DMS79 treated with DMSO at 0.1 percent for 48 hours (cell line): ENCODE measurements at places on chromosomes 7 and 10.

GRCh38 chr10:7525314-7526016 lies 114.6 kb upstream of the SFMBT2 start:
- peak; percentile 2 for DNase-seq

- DNase-seq: no peak
These were observed 62.5 kb upstream of the INSIG1 start for GRCh38 chr7:155234950-155235789.

DNA sequence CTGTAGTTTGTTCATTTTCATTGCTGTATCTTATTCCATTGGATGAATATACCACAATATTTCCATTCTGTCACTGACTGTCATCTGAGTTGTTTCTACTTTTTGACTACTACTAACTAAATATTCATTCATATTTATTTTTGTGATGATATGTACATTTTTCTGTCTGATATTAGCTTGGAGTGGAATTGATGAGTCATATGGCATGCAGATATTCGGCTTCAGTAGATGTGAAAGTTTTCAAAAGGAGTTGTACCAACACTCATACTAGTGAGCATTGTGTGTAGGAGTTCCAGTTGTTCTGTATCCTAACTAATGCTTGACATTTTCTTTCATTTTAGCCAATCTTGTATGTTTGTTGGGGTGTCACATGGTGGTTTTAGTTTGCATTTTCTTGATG lies 7.7 kb downstream of the RUNDC3B start:
- DNase-seq: no peak

- no peak for DNase-seq
These were observed 193.8 kb downstream of the CYP26A1 start for GRCh38 chr10:93267521-93267920.

DNA sequence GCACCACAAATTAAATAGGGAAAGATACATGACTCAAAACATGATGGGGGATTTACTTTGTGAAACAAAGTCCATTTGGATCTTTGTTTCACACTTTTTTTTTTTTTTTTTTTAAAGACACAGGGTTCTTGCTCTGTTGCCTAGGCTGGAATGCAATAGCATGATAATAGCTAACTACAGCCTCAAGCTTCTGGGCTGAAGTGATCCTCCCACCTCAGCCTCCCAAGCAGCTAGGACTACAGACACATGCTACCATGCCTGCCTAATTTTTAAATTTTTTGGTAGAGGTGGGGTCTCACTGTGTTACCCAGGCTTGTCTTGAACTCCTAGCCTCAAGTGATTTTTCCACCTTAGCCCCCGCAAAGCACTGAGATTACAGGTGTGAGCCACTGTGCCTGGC lies 172.6 kb upstream of the KLF14 start:
- no peak for DNase-seq

GRCh38 chr10:7906128-7906527 lies 87.8 kb downstream of the TAF3 start:
- no peak for DNase-seq

DNA sequence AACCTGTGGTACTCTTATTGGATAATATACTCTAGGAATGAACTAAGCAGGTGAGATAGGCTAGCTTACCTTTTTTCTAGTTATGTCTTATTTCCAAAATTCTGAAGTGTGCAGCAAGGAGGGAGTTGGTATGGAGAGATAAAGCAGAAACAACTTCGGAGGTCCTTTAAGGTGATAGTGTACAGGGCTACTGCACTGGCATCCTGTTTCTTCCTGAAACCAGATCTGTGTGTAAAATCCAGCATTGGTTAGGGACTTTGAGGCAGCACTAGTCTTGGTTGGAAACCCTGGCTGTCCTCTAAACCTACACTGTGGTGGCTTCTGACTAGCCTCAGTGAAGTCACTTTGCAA lies 66.9 kb upstream of the STRIP2 start:
- no peak for DNase-seq

- peak; percentile 57 for DNase-seq
These were observed 1.2 kb downstream of the RSBN1L start for GRCh38 chr7:77697535-77697831.

- no peak for DNase-seq
These were observed 181.7 kb downstream of the SRPK2 start for GRCh38 chr7:105206985-105207384.

GRCh38 chr10:13168781-13169180 lies 7.4 kb downstream of the MCM10 start:
- no peak for DNase-seq

GRCh38 chr10:71443676-71444075 lies 47.0 kb downstream of the CDH23 start:
- no peak for DNase-seq

- DNase-seq: no peak
These were observed 289.0 kb downstream of the SNX13 start for GRCh38 chr7:17651341-17651740.

- DNase-seq: no peak
These were observed 96.4 kb downstream of the CALD1 start for GRCh38 chr7:134875867-134876266.

DNA sequence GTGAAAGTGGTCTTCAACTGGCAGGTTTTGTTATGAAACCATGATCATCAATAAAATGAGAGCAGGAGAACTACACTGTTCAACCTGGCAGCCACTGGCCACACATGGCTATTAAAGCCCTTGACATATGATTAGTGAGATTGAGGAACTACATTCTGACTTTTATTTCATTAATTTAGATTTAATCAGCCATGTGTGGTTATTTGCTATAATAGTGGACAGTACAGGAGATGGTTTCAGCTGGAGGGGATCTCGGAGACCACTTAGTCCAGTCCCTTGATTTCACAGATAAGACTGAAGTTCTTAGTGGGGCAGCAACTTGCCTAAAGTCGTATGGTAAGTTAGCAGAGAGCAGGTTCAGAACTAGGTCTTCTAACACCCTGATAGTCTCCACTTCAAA lies 111.7 kb upstream of the BMPER start:
- no peak for DNase-seq

- DNase-seq: no peak
These were observed 20.0 kb downstream of the ARHGAP21 start for GRCh38 chr10:24703700-24704099.

- no peak for DNase-seq
These were observed 382.7 kb downstream of the SFMBT2 start for GRCh38 chr10:7027913-7028808.

DNA sequence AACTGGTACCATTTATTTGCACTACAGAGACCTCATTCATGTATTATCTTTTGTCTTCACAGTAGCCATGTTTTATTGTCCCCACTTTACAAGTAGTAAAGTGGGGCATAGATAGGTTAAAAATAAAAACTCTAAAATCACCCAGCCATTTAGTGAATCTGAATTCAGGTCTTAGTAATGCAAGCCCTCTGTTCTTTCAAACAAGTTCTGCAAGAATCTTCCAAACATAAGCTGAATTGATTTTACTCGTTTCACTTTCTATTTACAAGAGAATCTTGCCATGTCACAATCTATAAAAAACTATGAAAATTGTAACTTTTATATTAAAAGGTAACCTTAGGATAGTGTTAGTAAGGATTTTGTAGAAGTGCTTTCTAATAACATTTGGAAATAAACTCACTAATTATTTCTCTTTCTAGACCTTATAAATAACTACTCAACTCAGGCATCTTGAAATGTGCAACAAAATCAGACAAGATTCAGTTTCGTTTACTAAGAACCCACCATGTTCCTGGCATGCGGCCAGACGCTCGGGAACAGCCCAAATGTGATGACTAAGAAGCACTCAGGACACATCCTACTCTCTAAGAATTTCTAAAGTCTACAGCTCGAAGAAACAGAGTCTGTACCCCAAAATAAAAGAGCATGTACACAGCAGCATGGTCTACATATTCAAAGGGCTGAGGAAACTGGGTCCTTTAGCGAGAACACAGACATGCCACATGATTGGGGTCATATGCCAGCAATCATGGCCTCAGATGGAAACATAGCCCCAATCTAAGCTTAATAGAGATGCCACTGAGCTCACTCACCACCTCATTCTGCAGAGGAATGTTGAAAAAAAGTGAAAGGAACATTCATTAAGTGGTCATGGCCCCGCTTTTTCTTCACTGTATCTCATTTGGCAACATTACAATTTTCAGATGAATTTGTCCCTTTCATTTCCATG lies 167.6 kb downstream of the AMPH start:
- DNase-seq: peak; percentile 56

DNA sequence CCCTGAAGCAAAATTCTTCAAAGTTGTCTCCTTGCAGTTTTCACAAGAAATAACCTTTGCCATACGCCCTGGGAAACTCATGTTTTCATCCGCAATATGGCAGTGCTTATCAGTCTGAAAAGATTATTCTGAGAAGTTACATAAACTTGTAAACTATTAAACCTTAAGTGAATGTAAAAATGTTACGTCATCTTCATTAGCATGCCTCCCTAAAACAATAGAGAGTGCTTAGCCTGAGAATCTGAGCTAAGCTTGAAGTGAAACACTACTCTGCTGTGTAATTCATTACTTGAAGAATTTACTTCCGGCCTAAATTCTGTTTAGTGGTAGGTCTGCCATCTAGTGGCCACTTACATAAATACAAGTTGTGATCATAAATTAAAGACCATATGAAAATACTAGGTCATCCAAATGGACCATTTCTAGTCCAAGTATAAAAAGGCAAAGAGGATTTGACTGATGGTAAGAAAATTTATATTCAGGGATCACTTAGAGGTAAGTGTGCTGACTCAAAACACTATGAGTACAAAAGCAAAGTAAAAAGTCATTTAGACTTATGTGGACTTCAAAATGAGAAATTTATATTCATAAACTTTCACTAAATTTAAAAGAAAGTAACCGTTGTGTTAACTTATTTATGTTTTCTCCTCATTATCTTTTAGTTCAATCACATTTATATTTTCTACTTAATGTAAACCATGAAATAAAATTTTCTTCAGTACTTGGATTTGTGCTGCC lies 745.1 kb upstream of the LRRTM3 start:
- no peak for DNase-seq

- no peak for DNase-seq
These were observed 4.9 kb upstream of the ADIRF start for GRCh38 chr10:86963341-86963919.

DNA sequence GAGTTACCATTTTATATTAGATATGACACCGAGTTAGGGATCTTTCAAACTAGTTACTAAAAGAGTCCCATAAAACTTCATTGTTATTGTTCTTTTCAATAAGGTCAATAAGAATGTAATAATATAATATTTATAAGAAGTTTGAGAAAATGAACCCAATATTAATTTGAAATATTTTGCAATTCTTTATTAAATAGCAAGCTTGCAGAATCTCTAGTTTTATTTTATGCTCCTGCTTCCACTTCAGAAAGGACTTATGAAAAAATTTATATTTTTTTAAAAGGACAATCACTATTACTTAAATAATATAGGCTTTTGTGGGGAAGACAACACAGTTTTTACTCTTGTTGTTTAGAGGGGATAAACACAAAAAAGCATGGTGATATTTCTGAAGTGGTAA lies 47.9 kb downstream of the LUC7L2 start:
- no peak for DNase-seq

DNA sequence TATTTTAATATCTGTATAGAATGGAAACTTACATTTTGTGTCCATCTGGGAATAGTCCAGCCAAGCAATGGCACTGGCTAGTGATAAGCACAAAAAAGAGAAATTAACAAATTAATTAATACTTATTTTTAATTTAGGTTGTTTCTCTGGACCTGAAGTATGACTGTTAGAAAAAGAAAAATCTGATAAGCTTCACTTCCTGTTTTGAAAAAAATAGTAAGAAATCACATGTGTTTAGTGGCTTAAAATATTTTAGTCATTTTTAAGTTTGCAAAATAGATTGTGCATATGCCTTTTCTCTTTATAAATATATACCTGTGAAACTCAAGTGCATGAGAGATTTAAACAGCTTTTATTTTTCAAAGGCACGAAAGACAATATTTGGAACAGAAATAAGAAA lies 50.1 kb upstream of the CREB5 start:
- no peak for DNase-seq

DNA sequence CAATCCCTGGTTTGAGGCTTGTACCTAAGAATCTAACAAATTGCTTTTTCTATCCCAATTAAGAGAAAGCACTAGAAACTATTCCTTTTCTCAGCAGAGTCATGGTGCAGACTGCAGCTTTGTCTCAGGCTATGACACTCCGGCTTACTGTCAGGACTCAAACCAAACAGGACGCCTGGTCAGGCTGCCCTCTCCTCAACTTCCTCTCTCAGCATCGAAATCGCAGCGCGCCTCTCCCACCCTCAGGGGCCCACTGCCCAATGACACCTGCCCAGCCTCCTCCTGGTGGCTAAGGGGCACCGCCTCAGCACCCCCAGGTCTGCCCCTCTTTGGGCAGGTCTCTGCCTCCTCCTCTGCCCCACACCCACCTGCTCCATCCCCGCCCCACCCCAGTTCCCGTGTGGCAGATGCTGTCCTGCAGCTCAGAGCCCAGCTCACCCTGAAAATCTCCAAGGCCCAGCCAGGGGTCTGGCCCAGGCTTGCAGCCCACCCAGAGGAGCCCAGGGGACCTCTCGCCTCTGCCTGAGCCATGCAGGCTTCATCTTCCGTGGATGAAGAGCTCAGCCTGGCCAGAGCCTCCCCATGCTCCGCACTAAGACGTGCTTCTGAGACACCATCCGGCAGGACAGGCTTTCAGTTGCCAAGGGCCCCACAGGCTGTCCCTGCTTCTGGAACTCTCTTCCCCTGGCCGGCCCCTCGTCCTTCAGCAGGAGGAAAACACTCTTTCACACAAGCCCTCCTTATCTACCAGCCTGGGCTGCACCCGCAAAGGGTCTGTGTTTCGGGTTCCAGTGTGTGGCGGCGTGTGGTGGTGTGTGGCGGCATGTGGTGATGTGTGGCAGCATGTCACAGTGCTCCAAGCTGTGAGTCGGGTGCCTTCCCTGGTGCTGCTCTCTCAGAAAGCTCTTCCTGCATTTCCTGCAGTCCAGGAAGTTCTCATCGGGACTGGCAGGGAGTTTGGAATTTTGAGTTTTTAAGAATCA lies 16.4 kb upstream of the PTPRN2 start:
- DNase-seq: no peak

DNA sequence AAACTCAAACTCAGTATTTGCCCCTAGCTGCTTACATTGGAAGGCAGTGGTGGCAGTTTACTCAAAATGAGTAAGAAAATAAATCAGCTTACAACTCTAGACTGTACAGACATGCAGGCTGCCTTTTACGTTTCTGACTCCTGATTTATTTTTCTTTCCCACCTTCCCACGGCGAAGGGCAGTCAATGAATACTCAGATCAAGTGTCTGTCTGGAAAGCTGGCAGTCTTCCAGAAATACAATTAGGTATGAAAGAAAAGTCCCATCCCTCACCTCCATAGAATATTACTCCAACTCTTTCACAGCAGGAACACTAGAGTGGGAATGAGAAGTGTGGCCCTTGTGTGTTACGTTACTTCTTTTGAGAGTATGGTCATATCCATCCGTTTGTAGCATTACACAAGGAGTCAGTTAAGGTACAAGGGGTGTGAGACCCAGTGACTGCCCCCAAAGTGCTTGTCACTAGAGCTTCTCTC lies 1.3 kb upstream of the PAPSS2 start:
- peak; percentile 1 for DNase-seq

GRCh38 chr10:74194999-74195398 lies 44.0 kb downstream of the ADK start:
- no peak for DNase-seq

GRCh38 chr10:12743941-12744340 lies 257.6 kb downstream of the CCDC3 start:
- no peak for DNase-seq
